GM12878 (cell line): ENCODE measurements at places on chromosomes 1 and 21.

DNA sequence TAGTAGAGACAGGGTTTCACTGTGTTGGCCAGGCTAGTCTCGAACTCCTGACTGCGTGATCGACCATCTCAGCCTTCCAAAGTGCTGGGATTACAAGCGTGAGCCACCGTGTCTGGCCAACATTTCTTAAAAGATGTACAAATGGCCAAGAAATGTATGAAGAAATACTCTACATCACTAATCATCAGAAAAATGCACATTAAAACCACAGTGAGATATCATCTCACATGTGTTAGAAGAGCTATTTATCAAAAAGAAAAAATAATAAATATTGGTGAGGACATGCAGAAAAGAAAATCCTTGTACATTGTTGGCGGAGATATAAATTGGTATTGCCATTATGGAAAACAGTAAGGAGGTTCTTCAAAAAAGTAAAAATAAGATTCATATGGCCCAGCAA lies 33.6 kb upstream of the TNFSF18 start:
- DNase-seq, result no peak

- DNase-seq, result no peak
Measured at GRCh38 chr1:226645279-226645976, 93.7 kb downstream of the ITPKB start.

- DNase-seq, result no peak
Measured at GRCh38 chr1:78553859-78554258, 63.1 kb downstream of the PTGFR start.

DNA sequence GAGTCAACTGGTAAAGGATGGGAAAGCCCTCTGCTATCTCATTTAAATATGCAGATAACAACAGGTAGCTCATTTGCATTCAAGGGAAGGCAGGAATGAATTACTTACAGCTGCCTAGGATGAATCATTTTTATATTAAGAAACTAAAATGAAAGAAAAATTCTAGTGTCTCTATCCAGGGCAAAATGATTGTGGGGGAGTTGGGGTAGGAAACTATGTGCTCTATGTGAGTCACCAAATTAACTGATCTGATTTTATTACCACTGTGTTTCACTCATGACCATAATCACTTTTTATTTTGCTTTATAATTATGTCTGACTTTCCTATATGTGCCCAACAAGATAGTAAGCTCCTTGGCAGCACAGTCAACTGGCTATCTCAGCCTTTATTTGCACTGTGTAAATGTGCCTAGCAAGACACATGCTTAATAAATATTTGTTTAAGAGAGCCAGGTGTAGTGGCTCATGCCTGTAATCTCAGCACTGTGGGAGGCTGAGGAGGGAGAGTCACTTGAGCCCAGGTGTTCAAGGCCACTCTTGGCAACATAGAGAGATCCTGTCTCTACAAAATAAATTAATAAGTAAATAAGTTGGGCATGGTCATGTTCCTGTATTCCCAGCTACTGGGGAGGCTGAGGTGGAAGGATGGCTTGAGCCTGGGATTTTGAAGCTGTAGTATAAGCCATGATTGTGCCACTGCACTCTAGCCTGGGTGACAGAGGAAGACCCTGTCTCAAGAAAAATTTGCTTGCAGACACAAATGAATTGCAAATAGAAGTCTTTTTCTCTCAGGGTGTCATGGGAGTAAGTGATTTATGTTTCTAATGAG lies 84.1 kb downstream of the SPAG17 start:
- DNase-seq, result no peak

DNA sequence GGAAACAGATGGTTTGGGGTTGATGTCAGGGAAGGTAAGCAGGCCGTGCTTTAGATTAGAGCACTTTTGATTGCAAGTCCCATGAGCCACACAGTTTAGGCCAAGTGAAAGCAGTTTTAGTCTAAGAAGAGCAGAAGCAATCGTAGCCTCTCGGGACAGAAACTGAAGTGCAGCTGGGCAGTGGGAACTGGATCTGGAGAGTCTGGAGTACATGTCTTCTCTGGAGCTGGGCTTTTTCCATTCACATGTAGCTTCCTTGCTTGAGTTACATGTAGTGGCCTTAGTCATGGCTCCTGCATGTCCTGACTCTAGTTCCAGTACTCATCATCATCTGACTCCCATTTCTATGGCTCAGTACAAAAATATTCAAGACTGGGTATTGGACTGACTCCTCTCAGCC lies 16.7 kb downstream of the CAMTA1 start:
- no peak for DNase-seq

DNA sequence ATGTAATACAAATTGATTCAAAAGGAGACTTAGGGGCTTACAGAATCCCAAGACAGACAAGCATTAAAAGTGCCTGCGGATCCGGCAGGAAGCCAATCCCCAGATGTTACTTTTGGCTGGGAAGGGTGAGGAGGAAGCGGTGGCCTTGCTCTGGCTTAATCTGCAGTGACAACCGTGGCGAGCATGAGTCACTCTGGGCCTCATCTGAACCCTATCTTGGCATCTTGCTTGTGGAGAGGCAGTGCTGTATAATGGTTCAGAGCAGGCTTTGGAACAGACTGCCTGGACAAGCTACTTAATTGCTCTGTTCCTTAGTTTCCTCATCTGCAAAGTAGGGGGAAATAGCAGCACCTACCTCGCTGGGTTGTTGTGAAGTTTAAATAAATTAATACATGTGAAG lies 74.1 kb downstream of the XCL2 start:
- no peak for DNase-seq

DNA sequence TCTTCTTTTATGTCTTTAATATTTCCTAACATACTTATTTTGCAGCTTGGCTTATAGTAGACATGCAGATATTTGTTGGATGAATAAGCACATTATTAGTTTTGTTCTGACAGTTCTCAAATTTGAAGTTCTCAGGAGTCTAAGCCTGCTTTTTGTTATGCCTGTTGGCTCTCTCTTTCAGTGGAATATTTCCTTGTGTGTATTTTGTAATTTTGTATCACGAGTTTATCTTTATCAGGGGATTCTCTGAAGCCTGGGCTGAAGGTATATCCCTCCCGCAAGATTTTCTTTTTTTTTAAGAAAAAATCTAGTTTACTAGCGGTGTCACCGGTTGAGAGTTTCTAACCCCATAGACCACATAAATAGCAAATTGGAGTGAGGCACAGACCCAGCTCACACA lies 105.9 kb downstream of the RGL1 start:
- no peak for DNase-seq

GRCh38 chr1:94045465-94046056 lies 75.4 kb downstream of the ABCA4 start:
- DNase-seq, result no peak
